ENCODE measurements at places on chromosomes 13 and 19. TPM values are rescaled to one million over a fixed set of nuclear protein-coding genes. Genes with fewer than 3 reads are reported as not detected.

CACNG6 gene
- 0.83 TPM for total RNA-seq

ZNF225 gene
- 8.0 TPM for total RNA-seq

CGB1 gene
- total RNA-seq: not detected

CYP2A7 gene
- not detected for total RNA-seq

Measured in smooth muscle cell of bladder (primary cell).